ENCODE measurements at places on chromosomes 16 and 17. TPM values are rescaled to one million over a fixed set of nuclear protein-coding genes. Genes with fewer than 3 reads are reported as not detected.

Gene DPEP2
- polyA plus RNA-seq, result not detected

Gene TEKT5
- polyA plus RNA-seq, result not detected

Gene FA2H
- polyA plus RNA-seq, result 6.7 TPM

Gene CACNG4
- polyA plus RNA-seq, result 0.51 TPM

Gene NUDT7
- 11.2 TPM for polyA plus RNA-seq

Gene CD300LB
- 0.27 TPM for polyA plus RNA-seq

Gene PLK1
- polyA plus RNA-seq, result 4.7 TPM

Gene PERCC1
- 0.58 TPM for polyA plus RNA-seq

Gene TBX2
- 9.5 TPM for polyA plus RNA-seq

Gene KRT25
- 0.04 TPM for polyA plus RNA-seq

Gene SLC16A11
- polyA plus RNA-seq, result 2.3 TPM

Gene NARF
- 87.0 TPM for polyA plus RNA-seq

Gene BICDL2
- polyA plus RNA-seq, result 40.3 TPM

Gene CDRT15L2
- polyA plus RNA-seq, result not detected

Gene KCNAB3
- polyA plus RNA-seq, result 1.6 TPM

Gene SOX8
- polyA plus RNA-seq, result 2.1 TPM

Gene ASPHD1
- polyA plus RNA-seq, result 11.5 TPM

Gene CTRB1
- polyA plus RNA-seq, result 0.04 TPM

All from small intestine (tissue), 16 donors.